Caki2 (cell line): ENCODE measurements at places on chromosomes 4 and X.

GRCh38 chr4:38162240-38162784, 202.1 kb downstream of the PTTG2 start:
- DNase-seq, result peak; percentile 72

GRCh38 chr4:132063829-132064228, 1085.3 kb upstream of the PCDH10 start:
- DNase-seq, result no peak

DNA sequence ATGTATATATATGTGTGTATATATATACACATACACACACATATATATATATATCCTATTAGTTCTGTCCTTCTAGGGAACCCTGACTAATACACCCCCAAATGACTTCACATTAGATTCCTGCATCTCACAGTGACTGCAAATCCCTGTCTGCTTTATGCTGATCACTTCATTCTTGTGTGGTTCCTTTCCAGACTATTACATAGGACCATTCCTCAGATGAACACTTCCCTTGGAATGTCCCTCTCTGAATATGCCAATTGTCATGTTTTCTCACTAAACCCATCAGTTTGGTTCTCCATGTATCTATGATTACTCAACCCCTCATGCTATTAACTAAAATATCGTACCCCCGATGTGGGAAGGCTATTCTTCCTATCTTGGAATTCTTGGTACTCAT, 605.2 kb upstream of the NR3C2 start:
- DNase-seq, result no peak

DNA sequence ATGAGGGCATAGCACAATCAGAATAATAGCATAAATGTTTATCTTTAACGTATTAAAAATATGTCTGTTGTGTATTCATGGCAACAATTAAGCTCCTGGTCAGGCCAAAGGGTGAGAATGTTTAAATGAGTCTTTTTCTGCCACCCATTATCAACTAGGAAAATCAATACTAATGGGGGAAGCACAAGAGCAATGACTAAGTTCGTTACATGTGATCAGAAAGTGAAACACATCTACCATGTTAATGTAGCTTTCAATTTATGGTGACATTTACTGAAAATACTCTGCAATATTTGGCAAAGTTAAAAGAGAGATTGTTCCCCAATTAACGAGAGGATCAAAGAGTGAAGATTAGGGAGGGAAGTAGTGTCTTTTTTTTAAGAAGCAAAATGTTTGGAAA, 143.7 kb downstream of the NAA11 start:
- DNase-seq, result no peak

DNA sequence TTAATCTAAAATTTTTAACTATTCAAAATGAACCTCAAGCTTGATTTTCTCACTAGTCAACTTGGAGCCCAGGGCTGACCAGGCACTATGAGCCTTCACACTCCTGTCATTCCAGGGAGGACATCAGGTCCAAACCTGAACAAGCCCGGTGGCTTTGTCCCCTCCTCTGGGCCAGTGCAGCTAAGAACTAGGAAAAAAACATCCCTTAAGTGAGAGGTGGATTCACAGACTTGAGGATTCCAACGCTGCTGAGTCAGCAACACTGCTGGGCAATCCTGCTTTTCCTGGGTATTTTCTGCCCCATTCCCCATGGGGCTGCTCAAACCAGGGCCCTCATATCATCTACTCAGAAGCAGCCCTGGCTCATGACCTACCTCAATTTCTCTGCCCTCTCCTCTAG, 4.0 kb downstream of the RNF212 start:
- DNase-seq, result no peak

DNA sequence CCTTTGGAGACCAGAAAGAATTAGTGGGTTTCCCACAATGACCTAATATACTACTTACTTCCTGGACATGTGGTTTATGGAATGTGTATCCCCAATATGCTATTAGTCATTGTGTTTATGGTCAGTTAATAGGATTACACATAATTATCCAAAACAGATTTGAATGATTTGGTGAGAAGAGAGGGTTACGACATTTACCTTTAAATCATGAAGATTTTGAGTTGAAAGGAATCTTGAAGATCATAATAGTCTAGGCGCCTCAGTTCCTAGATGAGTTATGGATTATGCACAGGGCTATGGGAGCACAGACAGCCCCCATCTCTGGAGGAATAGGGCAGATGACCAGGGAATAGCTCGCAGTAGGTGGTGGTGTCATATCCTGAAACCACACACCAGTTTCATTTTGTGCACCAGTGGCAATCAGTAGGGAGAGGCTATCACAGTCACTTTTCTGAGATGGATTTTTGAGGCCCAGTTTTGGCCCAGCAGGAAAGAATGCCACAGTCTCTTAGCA, 61.3 kb downstream of the SEPTIN11 start:
- DNase-seq, result no peak

DNA sequence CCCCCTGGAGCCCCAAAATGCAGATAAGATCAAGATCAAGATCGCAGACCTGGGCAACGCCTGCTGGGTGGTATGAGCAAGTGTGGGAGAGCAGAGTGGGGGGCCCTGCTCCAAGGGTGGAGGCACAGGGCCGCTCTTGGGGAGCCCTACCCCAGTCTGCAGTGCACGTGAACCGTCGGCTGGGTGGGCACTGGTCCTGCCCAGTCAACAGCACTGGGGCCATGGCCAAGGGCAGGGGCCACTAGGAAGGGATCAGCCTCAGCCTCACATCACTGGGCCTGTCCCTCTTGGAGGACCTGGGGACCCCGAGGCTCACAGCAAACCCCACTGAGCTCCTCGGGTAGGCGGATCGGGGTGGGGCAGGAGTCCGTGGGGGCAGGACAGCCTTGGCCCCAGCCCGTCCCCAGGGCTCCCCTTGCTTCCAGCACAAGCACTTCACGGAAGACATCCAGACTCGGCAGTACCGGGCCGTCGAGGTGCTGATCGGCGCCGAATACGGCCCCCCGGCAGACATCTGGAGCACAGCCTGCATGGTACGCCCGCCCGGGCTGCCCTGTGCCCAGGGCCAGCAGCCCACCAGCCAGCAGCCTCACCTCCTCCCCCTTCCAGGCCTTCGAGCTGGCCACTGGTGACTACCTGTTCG, 3.6 kb downstream of the SRPK3 start:
- no peak for DNase-seq

DNA sequence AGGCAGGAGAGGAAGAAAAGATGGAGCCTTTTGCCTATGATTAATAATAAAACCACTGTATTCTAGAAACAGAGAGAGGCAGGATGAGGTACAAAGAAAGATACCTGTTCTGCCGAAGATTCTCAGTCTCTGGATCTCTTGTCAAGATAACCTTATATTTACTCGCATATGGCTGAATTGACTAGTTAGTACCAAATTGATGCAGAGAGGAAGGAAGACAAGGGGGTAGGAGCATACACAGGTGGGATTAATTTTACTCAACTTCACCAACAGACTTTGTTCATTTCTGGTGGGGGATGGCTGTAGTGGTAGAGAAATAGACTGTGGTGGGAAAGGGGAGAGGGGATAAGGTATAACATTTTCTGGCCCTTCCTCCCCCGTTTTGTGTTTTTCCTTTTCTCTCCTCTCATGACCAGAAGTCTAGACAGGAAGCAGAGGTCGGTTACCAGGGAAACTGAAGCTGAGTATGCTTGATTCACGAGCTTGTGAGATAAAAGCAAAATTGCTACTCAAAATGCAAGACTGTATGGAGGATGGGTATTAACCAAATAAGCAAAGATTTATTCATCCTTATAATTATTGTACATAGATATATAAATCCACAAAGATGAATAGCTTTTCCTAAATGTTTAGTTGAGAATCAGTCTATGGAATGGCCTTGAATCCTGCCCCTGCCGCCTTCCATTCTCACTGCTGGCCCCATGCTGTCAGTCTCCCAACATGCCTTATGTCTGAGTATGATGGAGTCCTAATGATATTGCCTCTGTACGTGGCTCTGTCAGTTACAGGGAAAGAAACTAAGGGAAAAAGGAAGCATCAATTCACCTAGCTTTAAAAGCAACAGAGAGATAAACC, 17.8 kb upstream of the PAGE2B start:
- no peak for DNase-seq

DNA sequence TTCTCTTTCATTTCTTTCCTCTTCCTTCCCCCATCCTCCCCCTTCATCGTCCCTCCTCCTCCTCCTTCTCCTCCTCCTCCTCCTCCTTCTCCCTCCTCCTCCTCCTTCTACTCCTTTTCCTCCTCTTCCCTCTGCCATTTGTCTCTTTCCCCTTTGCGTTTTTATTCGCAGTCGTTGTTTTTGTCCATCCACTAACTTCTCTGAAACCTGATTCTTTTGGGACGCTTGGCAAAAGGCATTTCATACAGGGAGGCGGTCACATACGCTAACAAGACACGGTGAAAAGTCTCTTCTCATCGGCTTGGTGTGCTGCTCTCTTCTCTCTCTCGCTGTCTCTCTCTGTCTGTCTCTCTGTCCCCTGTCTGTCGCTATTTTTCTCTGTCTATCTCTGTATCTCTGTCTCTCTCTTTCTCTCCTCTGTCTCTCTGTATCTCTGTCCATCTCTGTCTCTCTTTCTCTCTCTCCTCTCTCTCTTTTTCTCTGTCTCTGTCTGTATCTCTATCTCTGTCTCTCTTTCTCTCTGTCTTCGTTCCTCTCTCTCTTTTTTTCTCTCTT, 5.4 kb upstream of the SHOX start:
- no peak for DNase-seq

GRCh38 chr4:138039010-138039409, 203.1 kb downstream of the SLC7A11 start:
- no peak for DNase-seq

DNA sequence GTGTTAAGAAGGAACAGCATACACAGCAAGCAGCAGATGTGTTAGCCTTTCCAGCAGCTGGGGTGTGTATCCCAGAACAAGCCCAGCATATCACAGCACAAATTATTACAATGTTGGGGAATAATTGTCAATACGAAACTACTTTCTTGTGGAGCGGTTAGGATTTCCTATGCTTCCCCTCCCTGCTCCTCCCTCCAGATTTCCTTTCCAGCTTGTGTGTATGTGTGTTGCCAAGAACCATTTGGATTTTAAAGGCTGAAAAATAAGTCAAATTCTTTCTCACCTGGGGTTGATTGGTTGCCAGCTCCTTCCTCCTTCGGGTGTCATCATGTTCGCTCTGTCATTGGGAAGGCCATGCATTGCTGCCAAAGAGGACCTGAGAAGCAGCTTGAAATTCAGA, 178.2 kb upstream of the FRMPD4 start:
- DNase-seq, result no peak

DNA sequence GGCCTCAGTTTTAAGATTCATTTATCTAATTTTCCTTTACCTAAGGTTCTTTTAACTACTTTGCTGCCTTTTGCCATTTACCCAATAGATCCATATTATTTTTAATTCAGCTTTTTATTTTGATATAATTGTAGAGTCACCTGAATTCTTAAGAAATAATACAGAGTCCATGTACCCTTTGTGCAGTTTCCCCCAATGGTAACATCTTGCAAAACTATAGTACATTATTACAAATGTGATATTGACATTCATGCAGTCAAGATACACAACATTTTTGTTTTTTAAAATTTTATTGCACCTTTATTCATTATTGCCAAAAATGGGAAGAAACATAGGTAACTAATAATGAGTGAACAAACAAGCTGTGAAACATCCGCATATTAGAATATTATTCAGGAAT, 208.7 kb upstream of the WDFY3 start:
- no peak for DNase-seq

- DNase-seq, result peak; percentile 40
These were observed 23.7 kb upstream of the FAM47B start for GRCh38 chrX:34918856-34919255.

- no peak for DNase-seq
These were observed 240.9 kb upstream of the VEGFC start for GRCh38 chr4:177033632-177034031.
